ENCODE measurements at places on chromosomes 1 and 21.
A peak's percentile ranks its signal among the peaks of the same experiment; 100 is the strongest.

GRCh38 chr1:151327903-151328674 is 873 bp upstream of the PI4KB start:
- peak; percentile 18 for DNase-seq

DNA sequence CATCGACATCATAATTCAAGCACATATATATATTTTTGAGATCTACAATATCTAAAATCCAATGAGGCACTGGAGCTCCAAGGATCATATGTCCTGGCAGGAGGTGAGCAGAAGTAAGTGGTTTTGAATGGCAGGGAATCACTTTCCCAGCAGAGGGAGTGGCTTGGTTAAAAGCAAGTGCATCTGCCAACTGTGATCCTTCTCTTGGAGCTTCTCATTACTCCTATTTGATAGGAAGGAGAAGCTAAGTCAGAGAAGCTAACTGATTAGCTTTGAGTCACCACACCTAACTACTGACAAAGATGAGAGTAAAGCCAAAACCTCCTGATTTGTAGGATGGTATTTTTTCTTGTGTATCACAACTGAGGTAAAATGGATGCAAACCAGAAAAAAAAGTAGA is 55.0 kb downstream of the ALG14 start:
- no peak for DNase-seq

DNA sequence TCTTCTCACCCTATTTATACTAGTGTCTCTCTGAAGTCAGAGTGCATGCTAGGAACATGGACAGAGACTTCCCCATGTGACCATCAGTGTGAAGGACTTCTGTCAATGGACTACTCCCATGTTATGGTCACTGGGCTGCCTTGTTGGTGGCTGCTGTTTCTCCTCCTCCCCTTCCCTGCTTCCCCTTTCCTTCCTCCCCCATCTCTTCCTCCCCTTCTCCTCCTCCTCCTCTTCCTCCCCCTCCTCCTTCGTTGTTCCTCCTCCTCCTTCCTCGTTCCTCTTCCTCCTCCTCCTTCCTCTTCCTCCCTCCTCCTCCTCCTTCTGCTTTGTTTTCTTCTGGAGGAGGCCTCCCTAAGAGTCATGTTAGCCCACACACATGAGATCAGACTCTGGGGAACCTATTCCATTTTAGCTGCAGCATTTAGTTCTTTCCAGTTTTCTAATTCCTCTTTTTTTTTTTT is 35.8 kb downstream of the IER5 start:
- DNase-seq, result no peak

- DNase-seq, result no peak
These were observed 64.0 kb downstream of the BACH1 start for GRCh38 chr21:29362758-29363157.

DNA sequence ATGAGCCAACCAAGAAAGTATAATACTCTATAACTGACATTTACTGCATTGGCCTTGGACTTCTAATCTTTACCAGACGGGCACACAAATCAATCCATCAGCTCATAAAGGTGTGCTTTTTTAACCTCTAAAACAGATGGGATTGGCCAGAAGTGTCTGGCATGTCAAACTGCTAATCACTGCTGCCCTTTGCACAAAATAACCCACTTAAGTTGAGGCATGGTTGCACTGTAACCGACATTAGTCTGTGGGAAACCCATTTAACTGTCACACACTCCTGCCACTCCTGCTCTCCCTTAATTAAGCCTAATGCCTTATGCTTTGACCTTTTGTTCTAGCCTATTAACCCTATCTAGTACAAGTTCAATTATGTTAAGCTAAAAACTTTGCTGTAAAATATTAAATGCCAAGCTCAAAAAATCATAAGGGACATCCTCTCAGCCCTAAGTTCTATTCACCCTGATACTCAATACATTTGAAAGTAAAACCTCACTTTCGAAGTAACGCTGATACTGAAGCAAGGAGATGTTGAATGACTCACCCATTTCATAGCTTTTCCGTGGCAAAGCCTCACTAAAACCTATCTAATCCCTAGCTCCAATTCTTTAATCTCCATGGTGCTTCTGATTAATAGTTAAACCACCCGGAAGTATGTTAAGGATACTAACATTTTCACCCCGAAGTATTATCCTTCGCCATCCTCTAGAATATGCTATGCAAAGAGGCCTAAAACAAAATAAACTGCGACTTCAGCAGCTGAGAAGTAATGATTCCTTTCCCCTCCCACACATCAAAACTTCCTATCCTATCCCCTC is 12.9 kb downstream of the NRIP1 start:
- DNase-seq, result no peak

GRCh38 chr1:100354971-100355394 is 2.7 kb downstream of the CDC14A start:
- DNase-seq, result peak; percentile 60

GRCh38 chr1:239805042-239805441 is 286.6 kb upstream of the FMN2 start:
- no peak for DNase-seq

GRCh38 chr1:117735045-117735992 is 129.5 kb downstream of the TENT5C start:
- peak; percentile 53 for DNase-seq

DNA sequence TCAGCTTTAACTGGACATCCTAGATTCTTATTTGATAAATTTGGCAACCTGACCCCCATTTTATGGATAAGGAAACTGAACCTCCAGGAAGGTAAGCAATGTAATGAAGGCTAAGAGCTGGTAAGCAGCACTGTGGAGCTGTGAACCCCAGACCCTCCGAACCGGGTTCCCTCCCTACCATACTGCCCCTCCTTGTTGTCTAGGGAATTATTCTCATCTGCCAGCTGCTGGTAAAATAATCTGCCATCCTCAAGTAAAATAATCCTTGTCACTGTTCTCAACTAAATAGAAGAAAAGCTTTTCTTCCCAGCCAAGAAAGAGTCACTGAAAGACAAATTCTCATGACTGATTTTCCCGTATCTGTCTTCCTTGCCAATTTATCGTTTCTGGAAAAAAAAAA is 55.8 kb upstream of the PRDX6 start:
- DNase-seq, result peak; percentile 61

GRCh38 chr21:24976238-24976637 is 631.0 kb downstream of the MRPL39 start:
- no peak for DNase-seq

DNA sequence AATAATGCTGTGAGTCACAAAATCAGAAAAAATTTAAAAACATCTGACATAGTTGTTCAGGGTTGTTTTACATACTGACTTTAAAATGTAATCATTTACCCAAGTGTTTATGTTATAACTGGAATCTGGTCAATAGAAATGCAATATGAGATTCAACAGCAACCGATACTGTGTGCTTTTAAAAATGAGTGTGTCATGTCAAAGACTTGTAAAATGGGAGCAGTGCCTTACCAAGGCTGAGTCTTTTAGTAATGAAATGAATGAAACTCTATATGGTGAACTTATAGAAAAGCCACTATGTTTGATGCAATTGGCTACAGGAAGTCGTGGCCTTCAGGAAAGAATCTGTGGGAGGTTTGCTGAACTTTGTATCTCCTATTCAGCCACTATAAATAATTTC is 570.2 kb downstream of the DPYD start:
- no peak for DNase-seq

DNA sequence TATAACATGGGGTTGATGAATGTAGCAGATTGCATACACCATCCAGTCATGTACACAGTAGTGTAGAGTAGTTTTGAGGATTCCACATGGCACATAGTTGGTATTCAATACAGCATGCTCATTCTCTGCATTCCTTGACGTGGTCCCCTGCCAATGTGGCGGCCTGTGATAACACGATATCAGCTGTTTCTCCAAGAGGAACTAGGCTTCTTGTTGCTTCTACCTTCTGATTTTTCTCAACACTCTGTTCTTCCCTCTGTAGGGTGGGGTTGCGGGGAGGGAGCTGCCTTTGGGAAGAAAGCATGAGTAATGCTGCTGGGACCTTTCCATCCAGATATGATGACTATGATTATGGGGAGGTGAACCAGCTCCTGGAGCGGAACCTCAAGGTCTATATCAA is 19.4 kb downstream of the SESN2 start:
- DNase-seq, result no peak

DNA sequence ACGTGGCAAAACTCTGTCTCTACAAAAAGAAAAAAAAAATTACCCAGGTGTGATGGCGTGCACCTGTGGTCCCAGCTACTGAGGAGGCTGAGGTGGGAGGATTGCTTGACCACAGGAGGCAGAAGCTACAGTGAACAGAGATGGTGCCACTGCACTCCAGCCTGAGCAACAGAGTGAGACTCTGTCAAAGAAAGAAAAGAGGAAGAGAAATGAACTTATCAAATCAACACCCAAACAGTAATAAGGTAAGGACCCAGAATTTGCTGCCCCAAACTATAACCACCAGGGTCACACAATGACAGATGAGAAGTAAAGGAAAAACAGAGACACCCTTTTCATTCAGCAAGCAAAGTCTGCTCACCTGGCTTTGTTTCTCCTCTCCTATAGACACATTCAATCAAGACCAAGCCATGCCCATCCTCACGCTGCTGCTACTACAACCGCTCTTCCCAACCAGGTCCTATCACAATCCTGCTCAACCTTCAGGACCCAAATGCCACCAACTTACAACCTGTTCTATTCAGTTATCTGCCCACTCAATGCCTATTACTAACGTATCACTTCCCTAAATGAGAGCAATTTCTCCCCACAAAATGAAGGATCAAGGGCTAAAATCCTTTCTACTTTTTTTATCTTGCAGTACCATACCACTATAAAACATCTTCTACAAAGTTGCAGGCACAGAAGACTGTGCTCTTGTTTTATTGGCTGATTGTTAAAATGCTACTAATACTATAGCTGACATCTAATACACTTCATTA is 183.5 kb downstream of the RERE start:
- DNase-seq, result no peak

- no peak for DNase-seq
These were observed 89.4 kb upstream of the B3GALT2 start for GRCh38 chr1:193275773-193276172.

- no peak for DNase-seq
These were observed 24.8 kb upstream of the USH2A start for GRCh38 chr1:216448011-216448510.

DNA sequence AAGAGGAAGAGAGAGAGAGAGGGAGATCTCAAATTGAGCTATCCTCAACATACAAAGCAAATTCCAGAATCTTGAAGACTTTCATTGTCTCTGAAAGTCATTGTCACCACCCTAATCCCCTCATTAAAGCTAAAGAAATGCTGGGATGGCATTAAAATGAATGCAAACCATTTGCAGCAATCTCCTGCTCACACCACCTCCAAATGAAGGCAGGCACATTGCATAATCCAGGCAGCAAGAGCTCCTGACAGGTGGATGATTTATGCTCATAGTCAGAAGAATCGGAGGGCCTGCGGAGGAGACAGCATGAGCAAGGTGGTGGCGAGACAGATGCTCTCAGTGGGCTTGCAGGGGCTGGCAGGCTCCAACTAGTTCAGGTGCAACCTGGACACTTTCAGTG is 90.2 kb downstream of the ESRRG start:
- DNase-seq, result no peak

DNA sequence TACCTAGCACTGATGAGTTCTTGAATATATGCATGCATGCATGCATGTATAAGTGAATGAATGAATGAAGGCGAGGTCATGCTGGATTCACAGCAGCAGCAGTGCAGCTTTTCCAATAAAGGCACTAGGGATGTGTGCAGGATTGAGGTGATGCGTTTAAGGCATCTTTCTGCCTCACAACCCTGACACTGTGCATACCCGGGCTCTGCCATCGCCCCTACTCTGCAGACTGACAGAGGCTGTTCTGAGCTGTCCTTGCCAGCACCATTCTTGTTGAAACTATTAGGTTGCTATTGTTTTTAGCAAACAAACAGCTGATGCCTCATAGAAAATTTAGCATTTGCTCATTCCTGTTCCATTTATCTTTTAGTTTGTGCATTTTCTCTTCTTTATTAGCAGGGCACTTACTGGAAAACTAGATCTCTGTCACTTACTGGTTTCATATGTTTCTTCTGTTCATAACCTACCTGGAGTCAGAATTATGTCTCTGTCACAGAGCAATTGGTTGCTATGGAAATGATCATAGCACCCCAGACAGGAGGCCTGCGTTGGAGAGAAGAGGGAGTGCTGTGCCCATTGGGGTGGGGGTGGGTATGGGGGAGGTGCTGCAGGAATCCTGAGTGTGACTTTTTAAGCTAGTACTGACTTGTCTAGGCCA is 79.0 kb downstream of the CD58 start:
- no peak for DNase-seq

- DNase-seq, result no peak
These were observed 14.3 kb downstream of the EGLN1 start for GRCh38 chr1:231407547-231408396.

DNA sequence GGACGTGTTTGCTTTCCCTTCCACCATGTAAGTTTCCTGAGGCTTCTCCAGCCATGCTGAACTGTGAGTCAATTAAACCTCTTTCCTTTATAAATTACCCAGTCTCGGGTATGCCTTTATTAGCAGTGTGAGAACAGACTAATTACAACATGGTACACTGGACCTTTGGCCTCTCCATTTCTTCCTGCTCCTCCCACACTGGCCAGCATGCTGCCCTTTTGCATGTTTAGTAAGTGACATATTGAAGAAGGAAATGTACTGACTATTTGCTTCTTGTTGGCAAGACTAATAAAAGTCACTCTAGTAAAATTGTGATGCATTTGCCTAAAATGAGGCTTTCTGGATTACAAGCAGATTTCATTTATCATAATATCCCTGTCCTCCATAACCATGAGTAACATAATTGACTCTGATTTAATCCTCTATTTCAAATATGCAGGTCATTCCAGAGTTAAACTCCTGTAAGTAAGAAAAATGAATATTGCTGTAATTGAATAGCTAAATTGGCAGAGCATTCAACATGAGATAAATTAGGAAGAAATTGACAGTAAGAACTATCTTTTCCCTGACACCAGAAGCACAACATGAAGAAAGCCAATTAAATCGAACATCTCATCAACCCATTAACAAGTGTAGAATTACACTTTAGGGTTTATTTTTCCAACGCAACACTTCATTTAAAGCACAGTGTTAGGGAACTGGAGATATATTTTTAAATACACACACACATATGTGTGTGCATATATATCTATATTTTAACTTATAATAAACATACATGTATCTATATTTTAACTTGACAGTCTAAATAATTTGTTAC is 427.8 kb upstream of the ZP4 start:
- DNase-seq, result no peak

DNA sequence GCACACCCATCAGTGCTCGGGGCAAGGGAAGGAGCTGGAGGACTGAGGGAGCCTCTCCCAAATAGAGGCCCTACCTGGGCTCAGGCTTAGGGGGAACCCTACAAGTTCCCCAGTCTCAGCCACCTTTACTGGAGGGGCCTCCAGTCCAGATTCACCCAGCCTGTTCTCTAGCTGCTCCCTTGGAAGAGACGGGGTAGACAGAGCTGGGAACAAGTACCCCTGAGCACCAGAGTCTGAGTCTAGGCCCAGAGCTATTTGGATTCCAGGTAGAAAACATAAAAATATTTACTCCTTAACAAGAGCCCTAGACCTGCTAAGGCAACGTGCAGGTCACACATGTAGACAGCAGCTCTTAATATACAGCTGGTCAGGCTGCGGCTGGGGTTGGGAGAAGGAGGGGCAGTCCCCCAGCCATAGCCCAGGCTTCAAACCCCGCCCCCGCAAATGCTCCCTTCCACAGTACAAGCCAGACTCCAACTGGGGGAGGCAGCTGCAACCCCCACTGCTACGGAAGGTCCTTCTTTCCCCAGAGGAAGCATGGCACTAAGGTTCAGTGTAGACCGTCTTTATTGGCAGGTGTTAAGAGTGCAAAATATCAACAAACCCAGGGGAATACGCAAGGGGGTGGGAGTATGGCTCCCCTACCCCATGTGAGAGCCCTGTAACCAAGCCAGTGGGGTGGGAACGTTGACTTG is 8.0 kb downstream of the TENT5B start:
- DNase-seq, result peak; percentile 71

- no peak for DNase-seq
These were observed 34.8 kb downstream of the KIAA1614 start for GRCh38 chr1:180947499-180947885.

Measured in tongue (tissue), 3 donors.